ENCODE measurements at places on chromosomes 2 and 18.

- DNase-seq = peak; percentile 73
These were observed 577 bp downstream of the EHBP1 start for GRCh38 chr2:62705859-62706720.

DNA sequence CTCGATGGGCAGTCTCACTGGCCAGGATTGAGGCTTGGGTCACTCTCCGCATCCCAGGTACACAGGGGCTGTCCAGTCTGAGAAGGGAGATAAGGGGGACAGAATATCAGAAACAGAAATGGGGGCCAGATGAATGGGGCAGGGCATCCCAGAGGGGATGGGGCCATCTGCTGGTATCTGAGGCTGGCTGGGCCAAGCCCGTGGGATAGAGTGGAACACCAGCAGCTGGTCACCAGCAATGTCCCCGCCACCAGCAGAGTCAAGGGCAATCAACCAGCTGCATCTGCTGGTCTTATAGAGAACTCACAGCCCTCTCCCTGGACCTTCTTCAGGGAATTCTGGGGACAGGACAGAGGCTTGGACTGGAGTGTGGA lies 128.8 kb upstream of the HAAO start:
- DNase-seq = no peak

DNA sequence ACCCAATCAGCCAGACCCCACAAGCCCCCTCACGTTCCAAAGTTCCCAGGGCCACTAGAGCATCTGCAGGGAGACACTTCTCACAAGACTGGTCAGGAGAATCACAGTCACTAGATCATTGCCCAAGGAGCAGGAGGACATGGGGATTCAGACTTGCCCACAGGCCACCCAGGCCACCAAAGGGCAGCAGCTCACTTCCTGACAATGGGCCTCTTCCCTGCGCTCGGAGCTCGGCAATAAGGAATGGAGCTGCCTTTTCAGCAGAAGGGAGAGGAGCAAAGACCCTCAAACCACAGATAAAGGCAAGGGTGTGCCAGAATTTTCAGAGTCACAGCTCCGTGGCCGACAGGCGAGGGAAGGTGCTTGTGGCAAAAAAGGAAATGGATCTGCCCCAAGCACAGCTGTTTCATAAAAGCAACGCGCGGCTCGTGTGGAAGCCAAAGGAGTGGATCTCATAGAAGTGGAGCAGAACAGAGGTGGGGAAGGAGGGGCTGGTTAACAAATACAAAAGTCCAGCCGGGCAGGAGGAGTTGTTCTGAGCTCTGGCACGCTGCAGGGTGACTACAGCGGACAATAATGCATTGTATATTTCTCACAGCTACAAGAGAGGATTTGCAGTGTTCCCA lies 72.1 kb downstream of the EDAR start:
- DNase-seq = no peak

DNA sequence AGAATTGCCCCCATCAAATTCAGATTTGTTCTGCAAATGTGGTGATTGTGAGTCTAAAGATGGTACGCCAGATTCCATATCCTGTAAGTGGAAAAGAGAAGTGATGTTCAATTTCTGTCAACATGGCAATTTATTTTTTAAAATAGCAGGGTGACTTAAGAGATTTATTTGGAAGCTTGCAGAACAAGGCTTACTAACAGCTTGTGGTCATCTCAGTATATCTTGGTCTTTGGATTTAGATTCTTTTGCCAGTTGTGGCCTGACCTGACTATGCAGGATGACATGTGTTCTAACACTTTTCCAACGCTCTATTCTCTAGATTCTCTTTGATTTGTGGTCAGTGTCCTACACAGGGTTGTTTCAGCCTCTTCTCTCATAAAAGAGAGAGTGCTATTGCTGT lies 74.4 kb downstream of the MAP3K20 start:
- no peak for DNase-seq

- DNase-seq = no peak
These were observed 276.4 kb upstream of the HS6ST1 start for GRCh38 chr2:128594953-128595677.

GRCh38 chr2:150859877-150860276 lies 372.4 kb upstream of the RND3 start:
- DNase-seq = no peak

DNA sequence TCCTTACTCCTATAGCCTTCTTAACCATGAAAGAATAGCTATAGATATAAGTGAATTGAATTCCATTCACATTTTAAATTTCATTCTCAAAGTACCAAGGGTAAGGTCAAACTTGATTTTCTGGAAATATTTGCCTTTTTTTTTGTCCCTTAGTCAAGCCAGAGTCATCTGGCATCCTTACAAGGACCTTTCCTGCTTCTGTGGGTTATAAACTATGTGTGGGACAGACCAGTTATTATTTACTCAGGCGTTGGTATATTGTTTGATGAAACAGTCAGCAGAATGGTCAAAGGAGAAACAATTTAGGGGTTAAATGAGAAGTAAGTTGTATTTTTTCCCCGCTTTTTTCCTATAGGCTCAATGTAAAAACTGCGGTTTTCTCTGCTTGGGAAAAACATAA lies 1103.2 kb upstream of the ZEB2 start:
- DNase-seq = no peak

DNA sequence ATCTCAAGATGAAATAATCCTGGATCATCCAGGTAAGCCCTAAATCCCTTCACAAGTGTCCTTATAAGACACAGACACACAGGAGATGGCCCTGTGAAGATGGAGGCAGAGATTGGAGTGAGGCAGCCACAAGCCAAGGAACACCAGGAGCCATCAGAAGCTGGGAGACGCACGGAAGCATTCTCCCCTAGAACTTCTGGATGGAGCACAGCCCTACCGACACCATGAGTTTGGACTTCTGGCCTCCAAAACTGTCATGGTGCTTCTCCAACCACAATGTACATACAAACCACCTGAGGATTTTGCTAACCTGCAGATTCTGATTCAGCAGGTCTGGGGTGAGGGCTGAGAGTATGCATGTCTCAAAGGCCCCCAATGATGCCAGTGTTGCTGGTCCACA lies 42.5 kb downstream of the ADD2 start:
- DNase-seq = no peak

GRCh38 chr18:47062471-47062870 lies 27.1 kb upstream of the ELOA2 start:
- no peak for DNase-seq

DNA sequence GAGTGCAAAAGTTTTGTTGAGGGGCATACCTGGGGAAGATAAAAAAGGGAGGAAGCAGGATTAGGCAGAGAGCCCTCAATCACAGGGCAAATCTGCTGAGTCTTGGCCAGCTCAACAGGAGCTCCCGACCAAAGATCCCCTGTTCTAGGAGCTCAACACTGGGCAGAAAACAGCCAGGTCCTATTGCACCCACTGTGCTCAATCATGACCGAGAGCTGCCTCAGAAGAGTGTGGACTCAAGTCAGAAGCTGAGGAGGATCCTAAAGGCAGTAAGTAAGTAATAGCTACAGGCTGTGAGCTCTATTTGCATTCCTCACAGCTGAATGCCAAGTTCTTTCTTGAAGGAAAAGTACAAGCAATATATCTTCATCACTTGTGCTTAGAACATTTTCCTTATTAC lies 334.4 kb upstream of the NRP2 start:
- DNase-seq = no peak

DNA sequence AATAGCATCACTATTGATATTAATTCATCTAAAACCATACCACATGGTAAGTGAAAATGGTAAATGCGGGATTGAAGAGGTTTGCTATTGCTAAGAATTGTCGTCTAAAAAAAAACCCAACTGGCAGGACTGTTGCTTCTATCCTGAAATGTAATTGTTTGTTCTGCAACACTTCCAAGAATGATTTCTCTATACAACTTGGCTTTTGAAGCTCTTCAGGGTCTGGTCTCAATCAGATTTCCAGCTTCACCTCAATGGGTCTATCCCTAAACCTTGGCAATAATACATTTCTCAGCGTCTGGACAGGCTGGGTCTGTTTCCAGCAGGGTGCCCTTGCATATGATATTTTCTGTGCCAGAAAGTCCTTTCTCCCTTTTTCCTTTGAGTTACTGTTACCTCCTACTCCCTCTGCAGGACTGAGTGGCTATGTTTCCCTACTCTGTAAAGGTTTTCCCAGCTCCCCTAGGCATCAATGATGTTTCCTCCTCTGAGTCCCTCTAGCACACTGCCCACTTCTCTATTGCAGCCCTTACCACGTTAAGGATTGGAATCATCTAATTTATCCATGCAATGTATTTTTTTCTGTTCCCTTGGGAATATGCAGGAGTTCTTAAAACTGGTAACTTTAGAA lies 118.2 kb upstream of the REV1 start:
- no peak for DNase-seq

DNA sequence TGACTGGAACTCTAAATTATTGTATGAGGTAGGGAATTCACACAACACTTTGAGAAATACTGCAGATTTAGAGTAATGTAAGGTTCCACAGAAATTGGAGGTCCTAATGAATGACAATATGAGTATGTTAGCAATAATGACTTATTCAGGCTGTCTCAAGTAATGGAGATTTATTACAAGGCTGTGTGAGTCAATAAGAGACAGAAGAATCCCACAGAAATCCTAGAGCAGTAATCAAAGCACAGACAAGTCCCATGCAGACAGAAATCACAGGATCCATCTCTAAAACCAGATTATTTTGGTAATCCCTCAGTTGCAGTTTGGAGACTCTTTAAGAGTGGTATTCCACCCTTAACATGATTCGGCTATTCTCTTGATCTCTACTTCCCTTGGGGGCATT lies 83.6 kb downstream of the FAM161A start:
- DNase-seq = no peak

DNA sequence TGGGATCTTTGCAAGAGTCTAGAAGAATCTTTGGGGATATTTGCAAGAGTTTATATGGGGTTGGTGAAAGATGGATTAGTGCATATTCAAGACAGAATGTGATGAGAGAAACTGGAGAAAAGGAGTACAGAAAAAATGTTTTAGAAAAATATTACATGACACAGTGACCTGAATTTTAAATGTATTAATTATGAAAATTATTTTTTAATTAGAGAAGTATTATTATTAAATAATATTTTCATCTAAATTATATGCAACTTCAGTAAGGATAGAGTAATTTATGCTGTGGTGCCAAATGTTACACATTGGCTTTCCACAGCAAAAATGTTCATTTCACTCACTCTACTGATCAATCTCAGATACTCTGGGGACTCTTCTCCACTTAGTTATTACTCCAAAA lies 1442.8 kb upstream of the SLC39A10 start:
- DNase-seq = no peak

- DNase-seq = no peak
These were observed 48.0 kb upstream of the MGAT4A start for GRCh38 chr2:98778741-98779483.

GRCh38 chr2:129847043-129847442 lies 132.4 kb upstream of the RAB6C start:
- DNase-seq = no peak

- DNase-seq = no peak
These were observed 99.7 kb downstream of the GULP1 start for GRCh38 chr2:188391354-188391753.

GRCh38 chr18:75533950-75534349 lies 106.4 kb upstream of the SMIM21 start:
- DNase-seq = no peak

DNA sequence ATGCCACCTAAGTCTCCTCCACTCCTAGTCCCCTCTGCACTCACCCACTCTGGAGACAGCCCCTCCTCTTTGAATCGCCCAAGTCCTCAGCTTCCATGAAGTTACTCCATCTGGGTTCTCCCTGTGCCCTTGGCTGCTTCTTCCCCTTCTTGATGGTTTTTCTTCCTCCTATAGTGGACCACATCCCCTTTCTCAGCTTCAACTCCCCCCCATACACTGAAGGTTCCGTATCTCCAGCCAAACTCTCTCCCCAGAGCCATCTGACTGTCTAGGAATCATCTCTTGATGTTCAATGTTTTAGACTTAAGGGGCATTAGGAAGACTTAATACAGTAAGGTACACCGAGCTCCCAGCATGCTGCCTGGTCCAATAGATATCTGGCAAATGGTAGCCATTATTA lies 39.6 kb downstream of the EMX1 start:
- no peak for DNase-seq

- no peak for DNase-seq
These were observed 130.6 kb downstream of the SPOPL start for GRCh38 chr2:138632066-138632620.

GRCh38 chr2:20812779-20813178 lies 10.1 kb downstream of the LDAH start:
- DNase-seq = no peak

- DNase-seq = peak; percentile 9
These were observed 122.9 kb upstream of the TTC27 start for GRCh38 chr2:32504877-32505478.

GRCh38 chr2:1891971-1892486 lies 147.7 kb upstream of the PXDN start:
- DNase-seq = no peak

DNA sequence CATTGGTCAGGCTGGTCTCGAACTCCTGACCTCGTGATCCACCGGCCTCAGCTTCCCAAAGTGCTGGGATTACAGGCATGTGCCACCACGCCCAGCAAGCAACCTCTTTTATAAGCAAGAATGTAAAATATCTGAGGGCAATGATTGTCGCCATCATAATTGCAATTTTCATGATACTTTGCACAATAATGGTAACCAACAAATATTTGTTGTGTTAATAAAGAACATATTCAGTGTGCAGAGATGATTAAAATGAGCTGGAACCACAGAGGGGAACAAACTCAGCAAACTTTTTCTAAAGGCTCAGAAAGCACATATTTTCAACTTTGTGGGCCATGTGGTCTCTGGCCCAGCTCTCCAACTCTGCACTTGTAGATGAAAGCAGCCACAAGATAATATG lies 115.2 kb upstream of the SIX2 start:
- no peak for DNase-seq

DNA sequence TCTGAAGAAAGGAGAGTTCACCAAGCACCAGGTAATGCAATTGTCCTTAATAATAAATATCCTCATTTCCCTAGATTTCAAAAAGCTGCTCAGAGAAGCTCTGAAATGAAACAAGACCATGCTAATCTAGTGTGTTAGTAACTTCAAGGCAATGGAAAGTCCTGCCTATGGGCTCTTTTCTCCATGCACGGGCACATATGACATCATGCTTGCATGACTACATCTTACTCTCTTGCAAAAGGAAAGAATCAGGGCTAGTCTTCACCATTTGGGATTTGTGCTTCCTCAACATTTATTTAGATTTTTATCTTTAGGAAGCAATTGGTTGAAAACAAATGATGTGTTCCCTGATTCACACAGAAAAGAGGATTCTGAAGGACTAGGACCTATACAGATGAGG lies 204.0 kb upstream of the POU3F3 start:
- DNase-seq = no peak

DNA sequence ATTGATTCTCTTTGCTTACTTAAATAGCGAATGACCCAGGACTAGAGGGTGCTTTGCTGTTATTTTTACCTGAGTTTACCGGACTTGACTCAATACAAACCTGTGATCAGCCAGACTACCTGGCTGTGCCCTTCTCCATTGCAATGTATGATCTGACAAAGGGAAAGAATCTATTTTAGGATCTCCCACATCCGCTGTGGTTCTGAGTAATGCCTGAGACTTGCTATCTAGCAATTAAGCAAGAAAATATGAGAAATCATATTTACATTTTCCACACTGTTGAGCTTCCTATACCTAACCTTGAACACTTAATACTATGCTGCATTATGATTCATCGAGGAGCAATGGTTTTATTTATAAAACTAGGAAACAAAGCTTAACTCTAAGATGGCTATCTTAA lies 215.2 kb downstream of the RAD51AP2 start:
- DNase-seq = no peak
